GM12864 (cell line): ENCODE measurements at places on chromosomes 7 and 10.
A peak's percentile ranks its signal among the peaks of the same experiment; 100 is the strongest.

GRCh38 chr10:110664483-110665420 lies 20.6 kb downstream of the RBM20 start:
- no peak for DNase-seq

DNA sequence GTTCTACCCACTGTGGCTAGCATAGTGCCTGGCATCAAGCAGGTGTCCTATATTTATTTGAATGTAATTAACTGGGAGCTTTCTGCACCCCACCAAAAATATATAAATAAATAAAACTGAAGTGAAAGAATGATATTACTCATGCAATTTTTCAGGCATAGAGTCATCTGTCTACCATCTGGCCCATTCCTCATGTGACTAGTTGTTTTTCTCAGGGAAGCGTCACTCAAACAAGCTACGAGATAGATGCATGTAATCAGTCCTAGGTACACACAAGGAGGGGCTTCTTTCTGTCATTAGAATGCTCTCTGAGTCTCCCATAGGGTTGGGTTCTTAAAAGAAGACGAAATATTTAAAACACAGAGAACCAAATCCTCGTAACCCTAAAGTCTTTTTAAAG lies 255.5 kb upstream of the KMT2E start:
- no peak for DNase-seq

GRCh38 chr7:106114716-106115383 lies 2.7 kb upstream of the SYPL1 start:
- DNase-seq = no peak

DNA sequence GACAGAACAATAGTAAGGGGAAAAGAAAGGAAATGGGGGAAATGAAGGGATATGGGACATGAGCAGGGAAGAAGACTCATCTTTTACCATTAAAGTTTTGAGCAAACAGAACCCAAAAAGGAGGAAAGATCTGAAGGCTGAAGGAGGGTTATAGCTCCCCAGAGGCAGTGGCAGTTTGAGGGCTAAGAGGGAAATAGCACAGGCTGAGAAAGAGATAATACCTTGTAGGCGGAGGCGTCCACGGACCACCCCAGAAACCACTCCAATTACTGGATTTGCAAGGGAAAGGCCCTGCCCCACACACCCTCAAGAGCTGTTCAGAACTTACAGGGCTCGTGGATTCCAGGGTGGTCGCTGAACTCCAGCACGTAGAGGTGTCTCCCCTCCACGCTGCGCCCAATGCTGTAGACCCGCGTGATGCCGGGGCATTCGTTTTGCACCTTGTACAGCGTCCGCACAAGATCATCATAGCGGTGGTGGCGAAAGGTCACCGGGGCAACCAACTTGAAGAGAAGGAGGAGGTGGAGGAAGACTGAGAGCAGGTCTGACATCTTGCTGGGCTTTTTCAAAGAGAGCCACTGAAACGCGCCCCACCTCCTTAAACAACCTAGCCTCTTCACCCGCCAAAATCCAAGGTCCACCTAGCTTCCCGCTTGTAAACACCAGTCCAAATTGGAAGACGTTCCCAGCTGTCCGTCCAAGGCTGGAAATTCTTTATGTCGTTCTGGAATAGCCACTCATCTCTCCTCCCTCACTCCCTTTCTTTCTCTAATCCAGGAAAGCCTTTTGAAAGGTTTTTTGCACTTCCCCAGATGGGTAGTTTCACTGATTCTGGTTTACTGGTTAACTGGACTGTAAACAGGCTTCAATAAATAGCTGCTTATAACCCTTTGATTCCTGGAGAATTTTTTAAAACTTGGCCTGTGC lies at the start of gene CPN1:
Gene CPN1 (minus strand): TSS at position 795 of the 927 bp plus-strand sequence. CDS start 244 bp downstream, at position 551.
- no peak for DNase-seq

- peak; percentile 29 for DNase-seq
Measured at GRCh38 chr7:144437370-144438191, 34.1 kb upstream of the NOBOX start.

DNA sequence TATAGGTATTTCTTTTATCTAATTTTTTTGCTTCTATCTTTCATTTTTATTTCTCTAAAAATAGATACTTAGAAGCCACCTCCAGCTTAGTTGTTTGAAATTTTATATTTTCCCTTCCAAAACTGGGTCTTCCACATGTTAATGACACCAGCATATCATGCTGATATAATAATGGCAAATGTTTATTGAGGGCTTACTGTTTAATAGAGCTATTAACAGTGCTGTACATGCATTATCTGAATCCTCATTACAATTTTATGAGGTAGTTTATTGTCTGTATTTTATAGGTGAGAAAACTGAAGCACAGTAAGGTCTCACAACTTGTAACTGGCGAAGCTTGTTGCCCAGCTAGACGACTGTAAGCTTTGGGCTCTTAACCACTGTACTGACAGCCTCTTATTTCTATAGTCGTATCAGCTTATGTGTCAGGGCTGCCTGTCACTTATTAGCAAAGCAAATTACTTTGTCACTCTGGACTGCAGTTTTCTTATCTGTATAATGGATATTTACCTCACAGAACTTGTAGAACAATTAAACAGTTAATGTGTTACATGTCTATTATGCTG lies 51.2 kb downstream of the ANKIB1 start:
- DNase-seq = no peak

GRCh38 chr7:47783456-47784223 lies 164.6 kb downstream of the PKD1L1 start:
- DNase-seq = no peak

- DNase-seq = no peak
Measured at GRCh38 chr7:41261080-41261479, 441.8 kb downstream of the INHBA start.

DNA sequence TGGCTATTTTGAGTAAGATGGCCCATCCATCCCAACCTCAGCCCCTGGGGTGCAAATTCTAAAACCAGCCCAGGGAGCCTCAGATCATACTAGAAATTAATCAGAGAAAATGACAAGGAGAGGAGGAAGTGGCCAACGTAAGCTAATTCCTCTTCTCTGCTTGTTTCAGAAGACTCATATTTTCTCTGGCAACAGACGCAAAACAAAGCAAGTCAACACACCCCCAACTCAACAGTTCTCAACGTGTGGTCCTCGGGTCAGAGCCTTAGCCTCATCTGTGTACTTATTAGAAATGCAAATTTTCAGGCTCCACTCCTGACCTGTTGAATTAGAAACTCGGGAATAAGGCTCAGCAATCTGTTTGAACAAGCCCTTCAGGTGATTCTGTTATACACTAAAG lies 413.9 kb upstream of the AUTS2 start:
- no peak for DNase-seq

DNA sequence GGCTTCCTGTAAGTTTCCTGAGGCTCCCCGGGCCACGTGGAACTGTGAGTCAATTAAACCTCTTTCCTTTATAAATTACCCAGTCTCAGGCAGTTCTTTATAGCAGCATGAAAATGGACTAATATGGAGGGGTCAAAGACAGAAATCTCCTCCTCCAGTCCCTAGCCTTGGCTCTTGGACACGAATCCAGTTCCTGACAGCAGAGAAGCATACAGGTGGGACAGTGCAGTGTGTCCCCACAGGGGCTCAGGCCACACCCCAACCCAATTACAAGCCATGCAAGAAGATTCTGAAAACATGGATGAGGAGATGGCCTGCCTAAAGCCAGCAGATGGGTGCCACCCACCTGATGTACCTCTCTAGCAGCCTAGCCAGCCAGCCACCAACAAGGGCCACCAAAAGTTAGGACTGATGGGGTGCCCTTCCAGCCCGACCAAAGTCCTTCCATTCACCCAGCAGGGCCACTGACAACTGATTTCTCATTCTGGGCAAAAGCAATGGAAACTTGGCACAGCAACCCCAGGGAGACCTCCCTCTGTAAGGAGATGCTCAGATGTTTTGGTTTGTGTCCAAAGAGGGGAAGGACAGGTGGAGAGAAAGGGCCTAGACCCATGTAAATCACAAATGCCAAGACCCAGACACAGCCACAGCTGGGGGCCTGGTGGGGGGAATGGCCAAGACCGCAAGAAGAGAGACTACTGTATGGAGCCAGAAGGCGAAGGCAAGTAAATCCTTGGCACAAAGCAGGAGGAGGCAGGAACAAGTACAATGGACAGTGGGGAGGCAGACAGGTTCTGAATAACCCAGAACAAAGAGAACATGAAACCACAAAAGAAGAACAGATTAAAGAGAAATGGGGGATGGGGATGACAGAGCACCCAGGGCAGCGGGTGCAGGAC lies 13.6 kb downstream of the GPRIN2 start:
- no peak for DNase-seq

GRCh38 chr10:17033529-17034260 lies 95.9 kb downstream of the CUBN start:
- DNase-seq = no peak

DNA sequence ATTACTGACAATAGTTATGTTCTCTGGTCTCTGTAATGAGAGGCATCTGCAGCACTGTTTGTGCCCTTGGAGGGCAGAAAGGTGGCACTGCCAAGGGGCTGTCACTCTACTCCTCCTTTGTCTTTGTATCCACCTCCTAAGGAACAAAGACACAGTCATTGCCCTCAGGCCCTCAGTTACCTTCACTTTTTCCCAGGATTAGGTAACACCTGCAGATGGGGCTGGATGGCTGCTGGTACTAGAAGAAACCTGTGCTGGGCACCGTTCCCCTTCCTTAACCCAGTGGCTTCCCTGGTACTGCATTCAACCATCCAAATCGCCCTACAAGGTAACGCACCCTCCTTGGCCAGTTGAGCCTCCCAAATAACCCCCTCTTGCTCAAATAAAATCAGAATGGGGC lies 246.9 kb upstream of the NEBL start:
- DNase-seq = no peak
